ENCODE measurements at places on chromosomes 12 and 14.

- DNase-seq, result no peak
These were observed 274.9 kb upstream of the SRRM4 start for GRCh38 chr12:118706437-118706836.

- DNase-seq, result no peak
These were observed 182.8 kb upstream of the ARHGAP5 start for GRCh38 chr14:31894351-31894750.

GRCh38 chr12:30646821-30647220 lies 48.8 kb downstream of the IPO8 start:
- no peak for DNase-seq

GRCh38 chr14:99475660-99476059 lies 5.0 kb downstream of the SETD3 start:
- DNase-seq, result no peak

DNA sequence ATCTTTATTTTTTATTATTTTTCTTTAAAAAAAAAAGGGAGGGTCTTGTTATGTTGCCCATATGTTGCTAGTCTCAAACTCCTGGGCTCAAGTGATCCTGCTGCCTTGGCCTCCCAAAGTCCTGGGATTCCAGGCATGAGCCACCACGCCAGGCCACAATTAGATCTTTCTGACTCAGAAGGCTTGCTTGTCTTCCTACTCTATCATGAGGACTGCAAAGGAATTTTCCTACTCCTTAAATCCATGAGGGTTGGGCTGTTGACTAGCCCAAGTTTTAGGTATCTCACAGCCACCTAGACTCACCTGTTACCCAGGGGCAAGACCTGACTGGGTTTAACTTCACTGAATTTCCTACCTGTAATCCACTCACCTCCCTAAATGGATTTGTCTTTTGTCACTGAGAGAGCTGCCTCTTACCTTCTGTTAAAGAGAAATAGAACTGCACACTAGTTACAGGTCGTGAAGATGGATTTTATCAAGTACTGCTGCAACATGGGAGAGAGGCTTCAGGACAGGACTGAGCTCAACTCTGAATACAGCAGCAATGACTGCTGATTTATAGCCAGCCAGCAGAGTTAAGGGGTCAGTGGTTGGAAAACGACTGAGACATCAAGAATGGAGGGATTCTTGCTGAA lies 72.3 kb downstream of the B4GALNT3 start:
- no peak for DNase-seq

All from D341Med (cell line).